NCI-H187 (cell line): ENCODE measurements at places on chromosomes 11 and 22.

DNA sequence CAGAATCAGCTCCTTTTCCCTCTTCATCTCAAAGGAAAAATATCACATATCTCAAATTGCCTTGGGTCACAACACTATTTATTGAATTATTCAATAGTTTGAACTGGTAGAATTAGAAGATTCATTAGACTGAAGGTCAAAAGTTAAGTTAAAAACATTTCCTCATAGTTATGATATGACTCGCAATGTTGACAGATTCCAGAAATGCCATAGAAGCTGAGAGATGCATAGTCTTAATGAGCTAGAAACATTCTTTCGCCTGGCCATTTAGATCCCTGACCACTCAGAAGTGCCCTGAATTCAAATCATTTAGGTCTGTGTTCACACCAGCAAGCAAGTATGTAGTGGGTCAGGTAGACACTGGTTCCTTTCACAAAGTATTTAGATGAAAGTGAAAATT, 44.4 kb downstream of the FAT3 start:
- DNase-seq: no peak

- no peak for DNase-seq
These were observed 48.4 kb upstream of the SCUBE2 start for GRCh38 chr11:9139628-9140357.

DNA sequence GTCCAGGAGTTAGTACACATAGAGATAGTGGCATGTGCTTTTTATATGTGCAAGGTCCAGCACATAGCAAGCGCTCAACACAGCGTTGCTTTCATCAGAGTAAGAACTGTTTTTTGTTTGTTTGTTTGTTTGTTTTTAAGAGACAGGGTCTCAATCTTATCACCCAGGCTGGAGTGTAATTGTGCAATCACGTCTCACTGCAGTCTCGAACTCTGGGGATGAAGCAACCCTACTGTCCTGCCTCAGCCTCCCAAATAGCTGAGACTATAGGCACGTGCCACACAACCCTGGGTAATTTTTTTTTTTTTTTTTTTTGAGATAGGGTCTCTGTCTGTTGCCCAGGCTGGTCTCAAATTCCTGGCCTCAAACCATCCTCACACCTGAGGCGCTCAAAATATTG, 10.8 kb downstream of the TCN2 start:
- no peak for DNase-seq

DNA sequence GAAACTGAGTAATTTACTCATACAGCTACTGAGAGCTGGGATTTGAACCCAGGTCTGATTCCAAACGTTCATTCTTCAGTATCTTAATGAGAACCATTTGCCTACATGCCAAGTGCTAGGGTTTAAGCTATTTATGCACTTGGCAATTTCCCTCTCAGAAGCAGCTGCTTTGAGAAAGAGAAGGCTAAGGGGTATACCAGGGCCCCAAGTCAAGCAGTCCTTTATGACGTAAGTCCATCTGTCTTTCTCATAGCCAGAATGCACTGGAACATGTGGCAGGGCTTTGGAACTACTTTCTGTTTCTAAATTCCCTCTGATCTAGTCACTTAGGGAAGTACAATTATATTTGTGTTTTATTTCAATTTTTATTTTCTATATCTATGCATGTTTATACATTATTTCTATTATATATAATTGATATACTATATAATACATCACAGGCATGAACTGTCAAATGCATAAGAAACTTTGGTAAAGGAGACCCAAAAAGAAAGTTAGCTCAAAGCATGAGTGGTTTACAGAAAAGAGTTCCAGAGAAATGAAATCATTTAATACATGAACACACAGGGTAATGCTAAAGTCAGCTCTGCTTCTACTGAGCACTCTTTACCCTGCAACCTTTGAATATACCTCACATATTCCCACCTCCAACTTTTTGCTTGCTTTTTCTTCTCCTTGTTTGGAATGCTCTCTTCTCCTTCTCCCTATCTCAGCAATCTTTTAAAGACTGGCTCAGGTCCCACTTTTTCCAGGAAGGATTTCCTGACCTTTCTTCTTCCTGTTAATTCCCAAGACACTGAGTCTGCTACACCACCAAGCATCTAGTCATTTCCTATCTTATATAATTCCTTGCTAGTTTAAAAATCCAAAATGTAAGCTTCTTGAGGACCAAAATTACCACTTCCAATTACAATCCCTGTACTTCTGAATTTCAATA, 80.5 kb upstream of the GDPD4 start:
- no peak for DNase-seq

DNA sequence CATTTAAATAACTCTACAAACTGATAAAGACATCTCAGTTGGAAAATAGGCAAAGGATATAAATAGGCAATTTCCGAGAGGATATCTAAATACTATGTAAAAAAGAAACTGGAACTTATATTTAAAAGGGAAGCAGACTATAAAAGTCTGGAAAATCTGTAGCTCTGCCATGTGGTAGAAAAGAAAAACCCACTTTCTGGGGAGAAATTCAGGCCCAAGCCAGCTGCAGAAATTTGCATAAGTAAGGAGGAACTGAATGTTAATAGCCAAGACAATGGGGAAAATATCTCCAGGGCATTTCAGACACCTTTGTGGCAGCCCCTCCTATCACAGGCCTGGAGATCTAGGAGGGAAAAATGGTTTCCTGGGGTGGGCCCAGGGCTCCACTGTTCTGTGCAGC, 97.8 kb upstream of the ZBED5 start:
- DNase-seq: no peak

GRCh38 chr22:32623943-32624342, 149.3 kb downstream of the FBXO7 start:
- DNase-seq: no peak

- DNase-seq: no peak
These were observed 25.0 kb upstream of the KCNQ1OT1 start for GRCh38 chr11:2724653-2725367.

DNA sequence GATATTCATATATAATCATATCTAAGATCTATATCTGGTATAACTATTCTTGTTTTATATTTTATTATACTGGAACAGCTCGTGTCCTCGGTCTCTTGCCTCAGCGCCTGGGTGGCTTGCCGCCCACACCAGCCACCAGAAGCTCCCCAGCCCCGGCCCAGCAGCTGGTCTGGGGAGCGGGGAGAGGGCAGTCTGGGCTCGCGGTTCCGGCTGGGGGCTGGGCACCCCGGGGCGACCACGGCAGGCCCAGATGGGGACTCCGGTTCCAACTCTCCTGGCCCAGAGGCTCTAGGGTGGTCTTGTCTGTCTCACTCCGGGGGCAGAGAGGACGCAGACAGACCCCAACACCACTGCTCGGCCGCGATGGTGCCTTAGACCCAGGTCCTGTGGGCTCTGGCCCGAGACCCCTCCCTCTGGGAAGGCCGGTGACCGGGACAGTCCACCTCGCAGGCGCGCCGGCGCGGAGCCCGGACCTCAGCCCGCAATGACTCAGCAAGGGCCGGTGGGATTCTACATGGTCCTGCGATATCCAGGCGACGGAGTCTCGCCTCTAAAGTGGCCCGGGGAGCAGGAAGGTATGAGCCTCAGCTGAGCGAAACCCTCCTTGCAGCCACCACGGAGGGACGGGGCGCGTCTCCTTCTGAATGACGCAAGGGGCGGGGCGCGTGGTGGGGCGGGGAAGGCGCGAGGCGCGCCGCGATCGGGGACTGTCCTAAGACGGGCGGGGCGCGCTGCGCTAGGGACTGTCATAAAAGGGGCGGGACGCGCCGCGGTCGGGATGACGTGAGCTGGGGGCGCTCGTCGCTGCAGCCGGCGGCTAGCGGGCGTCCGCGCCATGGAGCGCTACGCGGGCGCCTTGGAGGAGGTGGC, at the start of gene DGCR6:
Gene DGCR6, plus strand, starts transcription at position 781 of the 870 bp plus-strand sequence. Its CDS starts 55 bp downstream, at position 836.
- no peak for DNase-seq

DNA sequence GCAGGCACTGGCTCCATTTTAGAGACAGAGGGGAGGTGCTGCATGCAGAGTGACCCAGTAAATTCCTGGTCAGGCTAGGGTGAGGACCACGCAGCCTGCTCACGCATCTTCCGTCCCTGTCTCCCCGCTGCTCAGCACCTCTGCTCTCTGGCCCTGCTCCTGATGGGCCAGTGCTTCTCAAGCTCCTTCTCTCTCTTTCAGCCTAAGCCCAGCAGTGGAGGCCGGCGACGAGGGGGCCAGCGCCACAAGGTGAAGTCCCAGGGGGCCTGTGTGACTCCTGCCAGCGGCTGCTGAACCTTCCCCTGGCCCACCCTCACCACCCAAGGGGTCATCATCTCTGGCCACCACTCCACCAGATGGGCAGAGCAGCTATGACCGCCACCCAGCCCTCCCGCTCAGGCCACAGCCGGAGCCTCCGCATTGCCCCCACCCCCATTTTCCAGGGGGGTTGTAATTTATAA, 24.7 kb downstream of the GTPBP1 start:
- no peak for DNase-seq

GRCh38 chr11:64846998-64847666, 2.7 kb upstream of the CDC42BPG start:
- peak; percentile 84 for DNase-seq

- DNase-seq: no peak
These were observed 161.3 kb downstream of the LARGE1 start for GRCh38 chr22:33758961-33759360.

- DNase-seq: no peak
These were observed 74.8 kb downstream of the KIAA1671 start for GRCh38 chr22:25027043-25027906.

- no peak for DNase-seq
These were observed 5.3 kb upstream of the ATP5MG start for GRCh38 chr11:118396097-118396501.
